ENCODE measurements at places on chromosomes 2 and 18. TPM values are rescaled to one million over a fixed set of nuclear protein-coding genes. Genes with fewer than 3 reads are reported as not detected.

DNA sequence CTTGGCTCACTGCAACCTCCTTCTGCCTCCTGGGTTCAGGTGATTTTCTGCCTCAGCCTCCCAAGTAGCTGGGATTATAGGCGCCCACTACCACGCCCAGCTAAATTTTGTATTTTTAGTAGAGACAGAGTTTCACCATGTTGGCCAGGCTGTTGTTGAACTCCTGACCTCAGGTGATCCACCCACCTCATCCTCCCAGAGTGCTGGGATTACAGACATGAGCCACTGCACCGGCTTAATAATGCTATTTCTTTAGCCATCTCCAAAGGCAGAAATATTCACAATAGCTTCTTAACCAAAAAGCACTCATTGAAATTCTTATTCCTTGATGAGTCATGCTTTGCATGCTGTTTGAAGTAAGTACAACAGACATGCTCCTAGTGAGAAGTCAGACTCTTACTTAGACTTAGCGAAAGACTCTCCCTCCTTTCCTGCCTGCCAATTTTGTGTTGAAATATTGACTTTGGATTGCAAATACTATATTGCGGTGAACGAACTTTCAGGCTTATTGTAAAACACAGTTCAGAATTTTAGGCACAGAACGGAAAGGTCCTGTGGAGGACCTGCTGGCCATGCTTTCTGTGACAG, 4.4 kb downstream of the ACTR3 start:
- no peaks in the 10 kb centered on the region for H3K27me3 ChIP-seq
- DNase-seq = no peak
- H3K4me1 ChIP-seq = peaks cover 65% of the 10 kb centered on the region

- no peak overlapping the region for H3K4me3 ChIP-seq
- H3K27me3 ChIP-seq = no peaks in the 10 kb centered on the region
- peak overlapping the region; percentile 37 for H3K27ac ChIP-seq
Observed at GRCh38 chr2:62140426-62141141, 55.3 kb upstream of the B3GNT2 start.

Gene LYPD6B
- total RNA-seq = not detected

GRCh38 chr18:9329471-9329870, 5.1 kb upstream of the TWSG1 start:
- H3K27me3 ChIP-seq = peaks cover 10% of the 10 kb centered on the region
- DNase-seq = no peak
- peaks cover 7% of the 10 kb centered on the region for H3K4me1 ChIP-seq
- no peak overlapping the region for H3K27ac ChIP-seq
- H3K36me3 ChIP-seq = peaks cover 3% of the 10 kb centered on the region

DNA sequence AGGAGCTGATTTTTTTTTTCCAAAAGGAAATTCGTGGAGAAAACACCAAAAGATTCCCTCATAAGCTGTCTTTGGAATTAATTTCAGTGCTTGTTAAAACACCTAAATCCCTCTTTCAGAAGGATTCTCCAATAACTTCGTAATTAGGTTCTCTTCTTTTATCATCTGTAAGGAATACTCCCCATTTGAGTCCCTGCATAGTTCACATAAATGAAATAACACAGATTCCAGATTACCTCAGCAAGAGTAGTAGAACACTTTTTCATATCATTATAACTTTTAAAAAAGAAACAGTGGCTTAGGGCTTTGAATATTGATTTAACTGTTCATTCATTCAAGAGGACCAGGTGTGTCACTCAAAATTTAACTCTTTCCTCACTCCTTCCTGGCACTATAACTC, 55.5 kb downstream of the ARHGAP28 start:
- no peak overlapping the region for H3K27ac ChIP-seq
- H3K4me3 ChIP-seq = no peak overlapping the region
- H3K36me3 ChIP-seq = no peaks in the 10 kb centered on the region
- DNase-seq = no peak
- no peaks in the 10 kb centered on the region for H3K27me3 ChIP-seq
- no peaks in the 10 kb centered on the region for H3K4me1 ChIP-seq

DNA sequence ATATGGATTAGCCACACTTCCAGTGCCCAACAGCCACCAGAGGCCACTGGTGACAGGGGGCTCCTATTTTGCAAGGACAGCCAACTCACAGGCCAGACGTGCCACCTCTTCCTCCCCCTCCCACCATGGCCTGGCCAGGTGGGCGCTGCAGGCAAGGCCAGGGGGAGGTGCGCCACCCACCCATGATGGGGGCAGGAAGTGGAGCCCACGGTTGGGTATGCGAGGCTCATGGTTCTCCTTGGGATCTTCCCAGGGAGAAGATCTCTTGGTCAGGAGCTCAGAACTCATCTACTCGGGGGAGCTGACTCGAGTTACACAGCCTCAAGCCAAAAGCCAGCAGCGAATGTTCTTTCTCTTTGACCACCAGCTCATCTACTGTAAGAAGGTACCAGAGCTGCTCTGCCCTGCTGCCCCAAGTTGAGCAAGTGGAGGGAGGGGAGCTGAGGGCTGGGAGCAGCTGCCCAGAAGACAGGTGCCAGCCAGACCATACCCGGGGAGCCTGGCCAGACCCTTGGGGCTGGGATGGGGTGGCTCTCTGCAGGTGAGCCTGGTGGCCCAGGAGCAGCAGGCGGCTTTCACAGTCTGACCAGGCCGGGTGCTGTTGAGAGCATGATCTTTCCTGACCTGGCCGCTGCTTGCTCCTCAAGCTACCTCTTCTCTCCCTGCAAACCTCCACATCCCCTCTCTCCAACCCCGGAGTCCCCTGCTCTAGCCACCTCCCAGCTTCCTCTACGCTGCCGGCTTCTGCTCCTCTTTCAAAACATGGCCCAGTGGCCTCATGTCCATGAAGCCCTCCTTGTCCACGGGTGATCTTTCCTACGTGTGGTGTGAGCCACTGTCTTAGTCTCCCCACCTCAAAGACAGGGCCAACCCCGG, 49.8 kb downstream of the FAM168B start:
- peaks cover 2% of the 10 kb centered on the region for H3K36me3 ChIP-seq
- peaks cover 5% of the 10 kb centered on the region for H3K27me3 ChIP-seq
- H3K4me1 ChIP-seq = peaks cover 30% of the 10 kb centered on the region
- H3K27ac ChIP-seq = no peak overlapping the region

Measured in activated CD8-positive, alpha-beta memory T cell treated with anti-CD3 and anti-CD28 coated beads, Interleukin-2, amount 10 ng/mL, durations not matched to agents 7 days and 5 days (primary cell).